ENCODE measurements at places on chromosomes 1 and 21.

GRCh38 chr1:239456788-239457187 lies 70.4 kb downstream of the CHRM3 start:
- DNase-seq: no peak

GRCh38 chr1:240526312-240526711 lies 85.6 kb downstream of the GREM2 start:
- no peak for DNase-seq

- no peak for DNase-seq
These were observed 312.9 kb downstream of the GRIK1 start for GRCh38 chr21:29626801-29627470.

DNA sequence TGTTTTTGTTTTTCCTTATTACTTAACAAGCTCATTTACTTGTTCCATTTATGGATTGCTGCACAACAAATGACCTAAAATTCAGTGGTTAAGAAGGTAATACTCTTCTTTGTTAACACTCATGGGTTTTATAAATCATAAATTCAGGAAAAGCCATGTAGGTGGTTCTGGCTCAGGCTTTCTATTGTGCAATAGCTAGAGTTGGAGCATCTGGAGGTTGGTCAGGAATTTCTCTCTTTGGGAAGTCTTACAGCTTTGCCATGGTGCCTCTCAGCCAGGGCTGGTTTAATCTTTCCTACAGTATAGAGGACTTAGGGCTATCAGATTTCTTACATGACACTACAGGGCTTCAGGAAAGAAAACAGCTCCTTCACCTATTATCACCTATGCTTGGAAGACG lies 1677.1 kb downstream of the KCNT2 start:
- no peak for DNase-seq

DNA sequence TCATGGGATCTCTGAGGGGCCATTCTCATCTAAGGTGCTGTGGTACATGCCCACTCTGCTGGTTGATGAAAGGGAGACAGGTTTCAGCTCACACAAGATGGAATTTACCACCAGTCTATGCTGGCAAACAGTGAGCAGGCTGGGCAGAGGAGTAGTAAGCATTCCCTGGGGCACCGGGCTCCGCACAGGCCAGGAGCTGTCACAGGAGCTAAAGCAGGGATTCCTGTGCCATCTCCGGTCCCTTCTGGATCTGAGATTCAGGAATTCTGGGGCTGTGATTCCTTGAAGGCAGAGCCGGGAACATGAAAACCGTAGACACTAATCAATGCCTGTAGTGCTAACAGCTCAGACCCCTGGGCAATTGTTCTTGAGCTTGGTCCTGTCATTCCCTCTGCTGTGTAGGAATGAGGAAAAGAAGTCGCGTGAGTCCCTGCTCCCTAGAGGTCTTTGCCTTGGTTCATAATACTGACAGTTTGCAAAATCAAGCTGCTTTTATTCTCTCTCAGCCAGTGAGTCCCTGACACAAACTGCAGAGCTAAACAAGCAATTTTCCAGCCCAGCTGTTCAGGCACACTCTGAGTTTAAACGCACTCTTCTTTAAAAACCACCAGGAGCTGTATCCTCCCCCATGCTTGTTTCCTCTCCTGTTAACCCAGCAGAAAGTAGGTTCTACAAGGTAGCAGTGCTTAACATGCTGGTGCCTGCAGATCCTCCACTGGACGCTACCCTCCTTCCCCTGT lies 52.5 kb downstream of the MDM4 start:
- no peak for DNase-seq

- DNase-seq: no peak
These were observed 24.2 kb downstream of the ARHGEF10L start for GRCh38 chr1:17563494-17564281.

DNA sequence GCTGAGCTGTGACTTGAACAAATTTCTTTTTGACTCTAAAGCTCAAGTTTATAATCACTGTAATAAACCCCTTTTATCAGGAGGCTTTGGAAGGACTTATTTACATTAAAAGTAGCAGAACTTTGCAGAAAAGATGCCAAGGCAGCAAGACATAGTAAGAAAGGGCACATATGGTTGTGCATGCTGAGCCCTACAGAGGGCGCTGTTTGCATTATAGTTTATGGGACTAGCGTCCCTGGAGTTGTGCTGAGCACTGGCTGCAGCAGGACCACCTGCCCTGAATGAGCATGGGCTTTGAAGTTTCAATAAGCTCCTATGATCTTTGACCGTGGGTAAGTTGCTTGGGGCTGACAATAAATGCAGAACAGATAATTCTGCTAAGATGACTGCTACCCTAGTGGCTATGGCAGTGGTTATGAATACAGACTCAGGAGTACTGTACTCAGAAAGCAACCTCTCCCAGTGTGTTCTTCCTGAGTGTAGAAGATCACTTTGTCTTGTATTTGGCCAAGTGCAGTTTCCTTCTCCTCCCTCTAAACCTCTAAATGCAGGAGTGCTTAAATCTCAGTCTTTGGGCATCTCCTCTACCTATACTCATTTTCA lies 45.4 kb upstream of the USP1 start:
- no peak for DNase-seq

GRCh38 chr1:51247022-51247421 lies 10.9 kb downstream of the RNF11 start:
- DNase-seq: no peak

- DNase-seq: no peak
These were observed 27.3 kb upstream of the PADI1 start for GRCh38 chr1:17177651-17178050.

DNA sequence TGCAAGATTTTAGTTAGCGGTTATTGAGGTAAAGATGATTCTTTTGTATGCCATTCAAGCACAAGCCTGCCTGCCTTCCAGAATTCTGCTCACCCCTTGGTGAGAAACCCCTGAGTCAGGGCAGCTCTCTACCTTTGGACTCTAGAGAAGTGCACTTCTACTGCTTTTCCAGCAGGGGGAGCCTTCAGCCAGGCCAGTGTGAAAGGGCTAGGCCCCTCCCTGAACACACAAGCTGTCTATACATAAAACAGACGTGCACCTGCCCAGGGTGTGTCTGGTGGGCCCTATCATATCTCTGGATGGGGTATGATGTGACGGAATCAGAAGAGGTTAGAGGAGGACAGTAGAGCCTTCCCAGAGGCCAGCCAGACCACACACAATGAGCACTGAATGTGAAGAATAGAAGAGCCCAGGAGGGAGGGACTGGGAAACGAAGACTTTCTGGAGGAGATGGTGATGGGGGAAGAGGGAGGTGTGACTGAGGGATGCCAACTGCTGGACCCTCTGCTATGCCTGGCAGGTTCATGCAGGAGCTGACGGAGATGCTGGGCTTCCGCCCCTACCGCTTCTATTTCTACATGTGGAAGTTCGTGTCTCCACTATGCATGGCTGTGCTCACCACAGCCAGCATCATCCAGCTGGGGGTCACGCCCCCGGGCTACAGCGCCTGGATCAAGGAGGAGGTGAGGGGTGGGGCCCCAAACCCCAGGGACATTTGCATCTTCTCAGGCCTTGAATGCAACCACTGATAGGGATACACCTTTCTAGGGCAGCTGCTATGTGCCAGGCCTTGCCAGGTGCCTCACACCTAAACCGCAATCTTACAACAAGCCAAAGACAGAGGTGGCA lies 13.0 kb upstream of the KCNC4 start:
- DNase-seq: no peak

DNA sequence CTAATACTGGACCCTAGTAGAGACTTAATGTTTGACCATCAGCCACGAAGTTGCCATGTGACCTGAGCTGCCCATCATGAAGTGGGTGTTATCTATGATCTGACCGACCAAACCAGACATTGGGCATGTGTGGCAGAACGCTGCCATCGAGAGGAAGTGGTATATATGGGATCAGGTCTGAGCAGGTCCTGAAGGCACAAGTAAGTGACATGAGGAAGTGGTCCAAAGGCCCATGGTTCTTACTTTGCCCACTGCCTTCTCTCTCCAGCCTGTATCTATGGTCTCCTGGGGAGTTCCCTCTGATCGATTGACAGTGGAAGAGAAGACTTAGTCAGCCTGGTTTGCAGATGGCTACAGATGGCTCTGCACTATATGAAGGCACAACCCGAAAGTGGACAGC lies 7.9 kb downstream of the SPSB1 start:
- no peak for DNase-seq

DNA sequence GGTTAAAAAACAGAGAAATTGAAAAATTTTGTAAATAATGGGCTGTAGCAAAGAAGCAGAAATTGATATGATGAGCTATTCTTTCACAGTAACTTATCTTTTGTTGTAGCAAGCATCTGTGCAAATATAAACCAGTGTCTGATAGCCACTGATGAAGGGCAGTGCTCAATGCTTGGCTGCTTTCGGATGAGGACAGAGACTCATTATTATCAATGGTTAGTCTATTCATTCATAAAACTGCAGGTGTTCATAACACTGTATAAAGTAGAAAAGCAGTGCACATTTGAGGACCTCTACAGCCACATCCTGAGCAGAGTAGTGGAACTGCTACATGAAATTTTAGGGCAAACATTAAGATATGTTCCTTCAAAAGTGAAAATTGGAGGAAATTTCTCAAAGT lies 107.2 kb downstream of the FAF1 start:
- no peak for DNase-seq

DNA sequence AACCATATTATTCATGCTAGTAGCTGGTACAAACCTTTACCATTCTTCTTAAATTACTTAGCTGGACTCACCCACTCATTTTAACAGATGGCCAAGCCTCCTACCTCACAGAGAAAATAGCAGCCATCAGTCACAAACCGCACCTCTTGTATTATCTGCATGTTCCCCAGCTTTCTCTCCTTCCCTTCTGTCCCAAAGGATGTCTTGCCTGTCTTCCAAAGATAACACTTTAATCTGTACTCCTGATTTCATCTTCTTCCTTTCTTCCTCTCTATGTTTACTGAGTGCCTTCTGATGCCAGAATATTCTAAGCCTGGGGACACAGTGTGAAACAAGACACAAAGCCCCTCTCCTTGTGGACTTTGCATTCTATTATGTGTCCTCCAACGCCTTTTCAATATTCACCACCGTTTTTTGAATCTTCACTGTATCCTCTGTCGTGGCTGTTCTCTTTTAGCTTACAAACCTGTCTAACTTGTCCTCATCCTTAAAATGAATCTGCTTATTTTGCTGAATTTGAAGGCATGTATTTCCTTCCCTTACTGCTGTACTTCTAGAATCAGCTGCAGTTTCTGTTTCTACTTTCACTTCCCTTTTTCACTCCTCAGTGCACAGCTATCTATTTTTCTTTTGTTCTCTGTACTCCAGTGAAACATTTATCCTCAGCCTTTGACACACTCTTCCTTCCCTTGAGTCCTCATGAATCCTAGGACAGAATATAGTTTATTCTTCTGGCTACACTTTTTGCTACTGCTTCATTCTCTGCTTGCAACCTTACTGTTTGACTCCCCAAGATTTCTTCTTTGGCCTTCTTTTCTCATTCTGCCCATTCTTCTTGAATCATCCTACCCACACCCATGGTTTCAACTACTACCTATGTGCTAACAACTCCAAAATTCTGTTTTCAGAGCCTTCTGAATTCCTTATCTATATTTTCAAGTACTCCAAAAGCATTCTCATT lies 216.9 kb upstream of the SAMSN1 start:
- no peak for DNase-seq

DNA sequence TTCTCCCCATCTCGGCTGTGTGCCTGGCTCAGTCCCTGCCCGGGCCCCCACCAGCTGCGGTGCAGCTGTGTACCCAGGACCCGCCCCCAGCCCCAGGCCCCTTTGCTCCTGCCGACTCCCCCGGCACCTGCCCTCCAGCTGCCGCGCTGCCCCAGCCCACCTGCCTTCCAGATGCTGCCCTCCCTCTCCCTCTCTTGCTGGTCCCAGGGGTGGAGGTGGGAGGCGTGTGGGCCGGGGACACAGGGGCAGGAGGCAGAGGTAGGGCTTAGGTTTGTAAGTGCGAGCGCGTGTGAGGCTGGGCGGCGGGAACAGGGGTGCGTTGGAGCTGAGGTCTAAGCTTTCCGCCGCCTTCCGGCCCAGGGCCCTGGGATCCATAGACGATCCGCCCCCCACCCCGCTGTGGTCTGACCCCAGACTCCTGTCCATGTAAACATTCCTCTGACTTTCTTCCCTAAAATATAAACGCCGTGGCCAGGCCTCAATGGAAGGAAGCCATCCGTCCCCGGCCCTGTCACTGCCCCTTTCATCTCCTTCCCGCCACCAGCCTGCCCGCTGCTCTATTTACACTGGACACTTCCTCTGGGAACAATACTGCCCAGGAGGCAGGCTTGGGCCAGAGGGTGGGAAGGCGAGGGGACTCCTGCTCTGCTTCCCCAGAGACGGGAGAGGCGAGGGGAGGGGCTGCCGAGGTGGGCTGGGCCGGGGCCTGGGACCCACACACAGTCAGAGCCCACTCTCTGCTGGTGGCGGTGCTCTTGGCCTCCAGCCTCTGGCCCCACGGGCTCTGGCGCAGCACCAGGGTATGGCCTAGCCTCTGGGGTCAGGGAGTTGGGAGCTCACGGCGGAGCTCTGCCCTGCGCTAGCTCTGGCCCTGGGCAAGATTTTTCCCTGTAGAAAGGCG lies 128.3 kb downstream of the CASZ1 start:
- no peak for DNase-seq

DNA sequence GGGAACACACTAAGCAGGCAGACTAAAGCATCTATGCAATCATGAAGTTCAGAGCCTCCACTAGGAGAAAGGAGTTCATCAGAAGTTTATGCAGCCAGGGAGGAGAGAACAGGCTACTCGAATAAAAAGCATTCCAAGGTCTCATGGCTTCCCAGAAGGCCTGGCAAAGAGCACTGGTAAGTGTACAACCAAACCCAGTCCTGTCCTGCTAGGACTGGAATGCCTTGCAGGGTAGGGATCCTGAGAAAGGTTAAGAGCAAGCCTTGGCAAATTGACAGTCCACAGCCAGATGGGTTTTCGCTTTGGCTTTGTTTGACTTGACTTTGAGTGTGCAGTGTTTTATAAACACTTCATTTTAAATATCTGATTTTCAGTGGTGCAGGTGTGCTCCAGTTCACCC lies 133.6 kb upstream of the ATP1B1 start:
- DNase-seq: no peak

DNA sequence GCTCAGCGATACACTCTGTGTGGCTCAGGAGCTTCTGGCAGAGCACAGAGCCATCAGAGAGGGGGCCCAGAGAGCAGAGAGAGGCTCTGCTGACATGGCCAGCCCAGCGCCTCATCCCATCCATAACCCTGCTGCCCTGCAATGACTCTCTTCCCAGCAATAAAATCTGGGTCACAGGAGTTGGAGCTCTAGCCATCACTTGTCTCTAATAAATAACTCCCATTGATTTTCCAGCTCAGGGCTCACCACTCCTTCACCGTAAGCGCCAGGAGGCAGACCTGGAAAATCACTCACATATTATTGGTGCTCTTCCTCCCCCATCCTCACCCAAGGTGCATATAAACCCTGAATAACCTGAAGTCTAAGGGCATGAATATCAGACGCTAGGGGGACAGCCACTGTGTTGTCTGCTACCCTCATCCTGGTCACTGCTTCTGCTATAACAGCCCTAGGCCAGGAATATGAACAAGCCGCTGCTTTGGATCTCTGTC lies at the start of gene APCS:
Gene APCS, plus strand, starts transcription at position 366 of the 491 bp plus-strand sequence. Its CDS starts 96 bp downstream, at position 462.
- no peak for DNase-seq

GRCh38 chr1:7988576-7988975 lies 27.1 kb downstream of the PARK7 start:
- DNase-seq: no peak

DNA sequence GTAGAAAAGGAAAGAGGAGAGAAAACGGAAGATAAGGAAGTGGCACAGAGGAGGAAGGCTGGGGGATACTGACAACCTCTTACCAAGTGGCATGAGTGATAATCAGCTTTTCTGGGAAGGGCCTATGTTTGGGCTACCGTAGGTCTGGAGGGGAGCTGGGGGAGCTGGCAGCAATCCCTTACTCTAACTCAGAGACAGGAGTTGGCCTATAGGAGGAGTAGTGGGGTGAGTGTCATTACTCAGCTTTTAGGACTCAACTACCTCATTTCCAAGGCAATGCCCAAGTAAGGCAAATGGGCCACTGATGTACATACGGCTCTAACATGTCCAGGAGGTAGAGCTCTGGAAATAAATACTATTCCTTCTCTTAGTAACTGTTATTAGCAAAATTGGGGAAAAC lies 48.7 kb upstream of the DMRTA2 start:
- no peak for DNase-seq

Data from nucleus accumbens (tissue), 56 donors.